ENCODE measurements at places on chromosomes 3 and 15. TPM values are rescaled to one million over a fixed set of nuclear protein-coding genes. Genes with fewer than 3 reads are reported as not detected.

DNA sequence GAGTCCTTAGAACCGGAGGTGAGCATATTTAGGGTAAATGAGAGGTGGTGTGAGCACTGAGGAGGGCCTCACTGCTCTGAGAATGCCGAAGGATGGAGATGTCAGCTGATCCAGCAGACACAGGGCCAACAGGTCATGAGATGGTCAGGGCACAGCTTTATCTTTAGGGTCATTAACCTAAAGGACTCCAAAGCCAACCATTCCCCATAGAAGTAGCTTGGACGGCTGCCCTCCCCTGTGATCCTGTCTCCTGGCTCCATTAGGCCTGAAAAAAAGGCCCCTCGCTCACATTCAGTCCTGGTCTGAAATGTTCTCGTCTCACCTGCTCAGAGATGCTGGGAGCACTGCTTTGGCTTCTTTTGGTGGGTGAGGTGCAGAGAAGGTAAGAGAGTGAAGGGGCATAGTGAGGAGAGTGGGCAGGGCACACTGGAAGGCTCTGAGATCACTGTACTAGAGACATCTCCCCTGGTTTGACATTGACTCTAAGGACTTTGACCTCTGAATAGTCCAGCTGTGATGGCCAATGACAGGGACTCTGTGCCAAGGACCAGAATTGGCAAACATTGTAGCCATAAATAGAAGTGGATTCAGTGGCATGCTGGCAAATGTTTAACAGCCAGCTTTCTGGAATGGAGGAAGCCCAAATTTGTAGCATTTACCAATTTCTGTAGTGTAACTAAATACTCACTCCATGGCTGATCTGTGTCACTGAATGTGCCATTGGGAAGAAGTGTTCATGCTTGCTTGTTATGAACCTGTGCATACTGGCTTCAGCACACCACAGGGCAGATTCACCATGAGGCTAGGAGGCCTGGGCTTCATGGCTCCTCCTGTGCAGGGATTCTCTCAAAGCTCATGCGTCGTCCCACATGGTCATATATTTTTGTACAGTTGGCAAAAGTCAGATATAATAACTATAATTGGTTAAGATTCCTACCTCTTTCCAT, 76.2 kb upstream of the MRPS22 start:
- no peak overlapping the region for H3K27ac ChIP-seq
- H3K4me3 ChIP-seq: no peak overlapping the region
- no peaks in the 10 kb centered on the region for H3K4me1 ChIP-seq
- H3K36me3 ChIP-seq: no peaks in the 10 kb centered on the region

DNA sequence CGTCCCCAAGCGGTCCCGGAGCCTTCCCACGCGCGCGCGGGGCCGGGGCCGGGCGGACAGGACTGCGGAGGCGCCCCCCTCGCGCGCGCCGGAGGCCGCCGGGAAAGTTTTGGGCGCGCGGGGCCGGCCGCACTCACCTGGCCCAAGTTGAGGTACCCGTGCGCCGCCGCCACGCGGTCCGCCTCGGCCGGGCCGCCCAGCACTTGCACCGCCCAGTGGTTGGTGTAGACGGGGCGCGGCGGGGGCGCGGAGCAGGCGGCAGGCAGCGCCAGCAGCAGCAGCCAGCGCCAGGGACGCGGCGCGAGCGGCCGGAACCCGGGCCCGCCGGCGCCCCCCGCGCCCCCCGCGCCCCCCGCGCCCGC, 289 bp downstream of the PCSK6 start:
- no peak overlapping the region for H3K27ac ChIP-seq
- DNase-seq: peak; percentile 73
- no peaks in the 10 kb centered on the region for H3K36me3 ChIP-seq
- H3K27me3 ChIP-seq: peaks cover 17% of the 10 kb centered on the region
- no peak overlapping the region for H3K4me3 ChIP-seq
- no peaks in the 10 kb centered on the region for H3K4me1 ChIP-seq

DNA sequence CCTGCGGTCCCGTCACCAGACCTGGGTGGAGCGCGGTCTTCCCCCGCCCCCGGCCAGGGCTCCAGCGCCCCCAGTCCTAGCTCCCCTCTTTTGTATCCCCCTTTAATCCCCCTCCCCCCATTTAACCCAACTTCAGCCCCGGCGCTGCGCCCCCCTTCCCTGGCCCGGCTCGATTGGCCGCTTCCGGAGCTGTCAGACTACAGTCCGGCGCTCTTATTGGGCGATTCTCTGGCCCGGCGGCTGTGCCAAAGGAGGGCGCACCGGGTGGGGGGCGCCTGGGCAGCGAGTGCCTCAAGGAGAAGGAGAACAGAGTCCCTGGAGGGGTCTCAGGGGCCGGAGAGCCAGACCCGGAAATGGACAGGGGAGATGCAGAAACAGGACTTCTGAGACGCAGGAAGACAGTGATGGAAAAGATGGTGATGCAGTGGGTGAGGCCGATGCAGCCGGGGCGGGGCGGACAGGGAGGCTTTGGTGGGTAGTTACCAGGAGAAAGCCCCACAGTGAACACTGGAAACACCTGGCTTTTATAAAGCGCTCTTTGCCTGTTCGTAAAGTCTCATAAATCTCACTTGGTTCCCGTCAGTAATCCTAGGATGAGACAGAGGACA, 1.2 kb upstream of the ADCY5 start:
- peaks cover 37% of the 10 kb centered on the region for H3K27me3 ChIP-seq
- peak; percentile 47 for DNase-seq
- peaks cover 11% of the 10 kb centered on the region for H3K4me1 ChIP-seq
- H3K4me3 ChIP-seq: peak overlapping the region; percentile 50

GRCh38 chr15:29740692-29741311, 81.5 kb downstream of the TJP1 start:
- no peak overlapping the region for H3K27ac ChIP-seq
- no peaks in the 10 kb centered on the region for H3K36me3 ChIP-seq
- H3K4me3 ChIP-seq: no peak overlapping the region

GRCh38 chr15:44780608-44781007, 44.3 kb downstream of the TRIM69 start:
- no peaks in the 10 kb centered on the region for H3K36me3 ChIP-seq
- H3K27ac ChIP-seq: no peak overlapping the region
- no peaks in the 10 kb centered on the region for H3K27me3 ChIP-seq
- no peak overlapping the region for H3K4me3 ChIP-seq

GRCh38 chr15:48466820-48467219, 135.6 kb downstream of the DUT start:
- no peaks in the 10 kb centered on the region for H3K4me1 ChIP-seq
- H3K27ac ChIP-seq: no peak overlapping the region
- no peaks in the 10 kb centered on the region for H3K27me3 ChIP-seq
- H3K4me3 ChIP-seq: no peak overlapping the region
- no peaks in the 10 kb centered on the region for H3K36me3 ChIP-seq

DNA sequence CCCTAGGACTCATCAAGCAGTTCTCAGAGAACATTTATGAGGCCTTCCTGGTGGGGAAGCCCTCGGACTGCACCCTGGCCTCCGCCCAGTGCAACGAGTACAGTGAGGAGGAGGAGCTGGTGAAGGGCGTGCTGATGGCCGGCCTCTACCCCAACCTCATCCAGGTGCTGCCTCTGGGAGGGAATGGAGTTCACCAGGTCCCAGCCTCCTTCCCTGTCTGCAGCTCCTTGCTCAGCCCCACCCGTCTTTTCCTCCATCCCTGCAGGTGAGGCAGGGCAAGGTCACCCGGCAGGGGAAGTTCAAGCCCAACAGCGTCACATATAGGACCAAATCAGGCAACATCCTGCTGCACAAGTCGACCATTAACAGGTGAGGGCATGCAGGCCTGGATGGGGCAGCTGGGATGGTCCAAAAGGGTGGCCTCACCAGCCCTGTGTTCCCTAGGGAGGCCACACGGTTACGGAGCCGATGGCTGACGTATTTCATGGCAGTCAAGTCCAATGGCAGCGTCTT, 46.3 kb downstream of the DHX30 start:
- no peak for DNase-seq
- no peaks in the 10 kb centered on the region for H3K4me1 ChIP-seq
- H3K4me3 ChIP-seq: no peak overlapping the region
- no peak overlapping the region for H3K27ac ChIP-seq
- no peaks in the 10 kb centered on the region for H3K27me3 ChIP-seq

DNA sequence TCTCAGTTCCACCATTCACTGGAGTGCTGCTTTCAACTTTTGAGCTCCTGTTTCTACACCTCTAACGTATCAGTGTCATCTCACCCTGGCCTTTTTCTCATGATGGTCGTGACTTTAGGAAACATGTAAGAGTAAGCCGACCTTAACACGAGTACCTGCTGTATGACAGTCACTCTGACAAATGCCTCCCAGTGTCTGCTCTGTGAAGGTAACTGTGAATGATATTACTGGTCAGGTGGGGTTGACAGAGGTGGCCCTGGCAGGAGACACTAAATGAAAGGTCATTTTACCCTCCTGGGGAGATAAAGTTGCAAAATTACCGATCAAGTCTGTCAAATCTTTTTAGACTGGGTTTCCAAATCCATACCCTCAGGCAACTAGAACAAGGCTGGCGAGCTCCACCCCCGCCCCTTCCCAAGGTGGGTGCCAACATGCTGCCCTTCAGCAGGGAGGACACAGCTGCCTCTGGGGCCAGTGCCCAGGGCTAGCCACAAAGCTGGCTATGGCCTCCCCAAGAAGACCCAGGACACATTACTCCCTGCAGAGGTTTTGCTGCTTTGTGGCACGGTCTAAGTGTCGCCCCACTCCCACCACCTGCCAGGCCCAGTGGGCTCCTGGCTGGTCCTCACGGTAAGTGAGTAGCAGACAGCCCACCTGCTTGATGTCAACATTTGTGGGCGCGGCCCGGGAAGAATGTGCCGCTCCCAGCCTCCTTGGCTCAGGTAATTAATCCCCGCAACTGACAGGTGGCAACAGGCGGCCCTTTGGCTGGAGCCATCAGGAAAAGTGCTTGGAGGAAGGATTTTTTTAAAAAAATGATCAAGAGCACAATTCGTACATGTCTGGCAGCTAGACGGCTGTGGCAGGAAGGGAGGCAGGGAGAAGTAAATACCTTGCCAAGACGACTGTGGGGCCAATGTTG, 211.8 kb downstream of the TP63 start:
- no peaks in the 10 kb centered on the region for H3K4me1 ChIP-seq
- peak; percentile 17 for DNase-seq
- no peaks in the 10 kb centered on the region for H3K27me3 ChIP-seq
- H3K36me3 ChIP-seq: no peaks in the 10 kb centered on the region

DNA sequence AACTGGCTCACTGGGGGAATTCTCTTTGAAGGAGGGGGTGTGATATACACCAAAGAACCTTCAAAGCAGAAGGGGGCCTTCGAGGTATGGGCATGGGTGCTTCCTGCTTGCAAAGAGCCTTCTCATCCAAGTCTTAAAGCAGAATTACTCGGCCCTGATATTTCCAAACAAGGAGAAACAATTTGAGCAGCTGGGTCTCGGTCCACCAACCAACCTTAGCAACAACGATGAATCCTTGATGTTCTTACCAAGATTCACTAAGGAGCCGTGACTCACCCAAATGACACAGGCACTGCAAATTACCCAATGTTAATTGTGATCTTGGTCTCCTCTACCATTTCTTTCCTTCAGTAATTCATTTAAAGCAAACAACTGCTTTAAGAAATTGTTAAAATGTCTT, 7.7 kb downstream of the HOMER2 start:
- H3K36me3 ChIP-seq: no peaks in the 10 kb centered on the region
- H3K27ac ChIP-seq: no peak overlapping the region
- no peak for DNase-seq
- H3K4me1 ChIP-seq: no peaks in the 10 kb centered on the region

DNA sequence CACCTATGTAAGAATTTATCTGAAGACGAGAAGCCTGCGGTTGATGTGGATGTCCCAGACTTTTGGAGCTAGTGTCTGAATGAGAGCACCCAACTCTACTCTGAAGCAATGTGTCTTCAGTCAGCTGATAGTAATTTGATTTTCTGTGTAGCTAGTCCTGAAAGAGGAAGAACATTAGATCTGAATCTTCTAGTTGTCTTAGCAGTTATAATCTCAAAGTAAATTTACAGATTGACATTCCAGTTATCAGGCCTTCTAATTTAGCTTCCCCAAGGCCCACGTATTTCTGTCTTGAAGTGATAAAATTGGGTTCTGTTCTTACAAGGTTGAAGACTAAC, 1.5 kb downstream of the TCAIM start:
- H3K36me3 ChIP-seq: no peaks in the 10 kb centered on the region
- H3K27ac ChIP-seq: peak overlapping the region; percentile 97
- no peak for DNase-seq
- no peaks in the 10 kb centered on the region for H3K27me3 ChIP-seq
- H3K4me1 ChIP-seq: peaks cover 14% of the 10 kb centered on the region
- H3K4me3 ChIP-seq: peak overlapping the region; percentile 81

DNA sequence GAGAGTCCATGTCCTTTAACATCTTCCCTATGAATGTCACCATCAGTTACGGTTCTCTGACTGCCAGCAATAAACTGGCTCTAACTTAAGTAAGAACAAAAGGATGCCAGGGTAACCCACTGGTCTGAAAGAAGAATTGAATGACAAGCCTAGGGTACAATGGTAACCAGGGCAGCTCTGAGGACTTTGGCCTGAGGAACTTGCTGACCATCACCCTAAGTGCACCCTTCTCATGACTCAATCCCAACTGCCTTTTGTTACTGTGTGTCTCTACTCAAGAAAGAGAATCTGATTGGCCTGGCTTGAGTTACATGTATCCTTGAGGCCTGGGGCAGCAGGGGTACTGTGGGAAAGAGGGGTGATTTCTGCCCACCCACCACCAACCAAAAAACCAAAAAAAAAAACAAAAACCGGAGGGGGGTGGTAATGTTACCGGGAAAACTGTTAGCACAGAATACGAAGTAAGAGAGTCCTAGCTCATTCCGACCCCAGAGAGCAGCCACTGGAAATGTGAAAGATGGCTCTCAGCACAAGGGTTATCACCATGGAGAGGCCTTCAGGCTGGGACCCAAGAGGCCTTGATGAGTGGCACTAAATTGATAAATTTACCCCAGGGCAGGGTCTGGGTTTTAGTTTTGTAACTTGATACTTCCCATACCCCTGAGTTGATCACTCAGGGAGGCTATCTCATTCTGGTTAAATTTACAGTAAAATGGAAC, 9.3 kb upstream of the SLC28A1 start:
- peaks cover 3% of the 10 kb centered on the region for H3K4me1 ChIP-seq
- H3K4me3 ChIP-seq: no peak overlapping the region
- no peak overlapping the region for H3K27ac ChIP-seq
- DNase-seq: no peak

GCHFR gene
- polyA plus RNA-seq: 165 TPM

SEC62 gene
- polyA plus RNA-seq: 147 TPM

All from hepatocyte (in vitro differentiated cells).